ENCODE measurements at places on chromosomes 7 and 10.

GRCh38 chr7:99731638-99732374, 3.2 kb downstream of the CYP3A7 start:
- no peak for DNase-seq

DNA sequence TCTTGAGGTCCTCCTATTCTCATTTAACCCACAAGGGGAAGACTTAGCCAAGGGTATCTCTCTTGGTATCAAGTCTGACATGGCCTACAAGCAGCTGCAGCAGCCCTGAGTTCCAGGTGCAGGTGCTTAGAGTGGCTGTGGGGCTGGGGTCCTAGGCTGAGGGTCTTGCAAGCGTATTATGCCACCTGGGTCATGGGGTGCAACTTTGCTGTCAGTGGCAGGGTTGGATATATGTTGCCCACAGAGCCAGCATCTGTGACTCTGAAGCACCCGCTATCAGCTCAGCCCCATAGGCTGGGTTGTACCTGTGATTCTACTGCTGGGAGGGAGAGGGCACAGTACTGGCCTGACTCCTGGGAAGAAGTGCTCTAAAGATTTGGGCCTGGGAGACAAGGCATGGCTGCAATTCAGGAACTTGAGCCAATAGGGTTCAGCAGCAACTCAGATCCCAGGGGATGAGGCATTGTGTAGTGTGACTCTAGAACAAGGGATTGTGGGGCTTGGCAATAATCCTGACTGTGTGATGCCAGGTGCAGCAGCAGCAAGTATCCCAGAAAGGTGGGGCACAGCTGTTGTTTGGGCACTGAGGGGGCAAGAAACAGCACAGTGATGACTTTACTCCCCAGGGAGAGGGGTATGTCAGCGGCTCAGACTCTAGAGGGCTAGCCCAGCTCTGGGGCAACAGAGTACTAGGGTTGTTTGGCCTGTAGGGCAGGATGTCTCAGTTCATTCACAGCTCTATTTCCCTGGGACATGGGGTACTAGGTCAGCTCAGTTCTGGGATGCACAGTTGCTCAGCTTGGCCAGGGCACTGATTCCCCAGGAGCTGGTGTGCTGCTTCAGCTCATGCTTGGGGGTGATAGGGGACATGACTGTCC, 41.4 kb downstream of the NEURL1 start:
- DNase-seq = no peak

DNA sequence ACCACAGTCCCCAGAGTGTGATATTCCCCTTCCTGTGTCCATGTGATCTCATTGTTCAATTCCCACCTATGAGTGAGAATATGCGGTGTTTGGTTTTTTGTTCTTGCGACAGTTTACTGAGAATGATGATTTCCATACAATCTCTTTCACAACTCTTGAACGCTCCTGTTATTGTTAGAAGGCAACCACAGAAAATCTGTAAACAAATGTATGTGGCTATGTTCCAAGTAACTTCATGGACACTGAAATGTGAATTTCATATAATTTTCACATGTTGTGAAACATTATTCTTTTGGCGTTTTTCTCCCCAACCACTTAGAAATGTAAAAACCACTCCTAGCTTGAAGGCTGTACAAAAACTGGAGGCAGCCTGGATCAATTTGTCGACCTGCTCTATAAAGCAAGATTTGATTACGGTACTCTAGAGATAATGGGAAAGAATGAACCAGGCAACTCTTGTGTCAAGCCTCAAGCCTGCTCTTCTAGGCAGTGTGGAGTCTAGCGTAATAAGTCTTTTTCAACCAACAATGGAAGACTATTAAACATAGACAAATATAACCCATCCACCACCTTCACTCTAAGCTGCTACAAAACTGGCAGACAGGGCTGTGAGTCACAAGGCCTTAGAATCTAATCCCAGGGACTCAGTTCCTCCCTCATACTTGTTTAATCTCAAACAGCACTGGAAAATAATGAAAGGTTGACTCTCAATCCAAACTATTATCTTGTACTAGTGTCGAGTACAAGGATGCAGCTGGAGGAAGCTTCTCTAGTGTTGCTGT, 22.7 kb downstream of the ARL3 start:
- DNase-seq = no peak

- no peak for DNase-seq
These were observed 225.4 kb downstream of the DKK1 start for GRCh38 chr10:52539463-52539862.

- DNase-seq = no peak
These were observed 381.8 kb upstream of the SORCS1 start for GRCh38 chr10:107546284-107546683.

DNA sequence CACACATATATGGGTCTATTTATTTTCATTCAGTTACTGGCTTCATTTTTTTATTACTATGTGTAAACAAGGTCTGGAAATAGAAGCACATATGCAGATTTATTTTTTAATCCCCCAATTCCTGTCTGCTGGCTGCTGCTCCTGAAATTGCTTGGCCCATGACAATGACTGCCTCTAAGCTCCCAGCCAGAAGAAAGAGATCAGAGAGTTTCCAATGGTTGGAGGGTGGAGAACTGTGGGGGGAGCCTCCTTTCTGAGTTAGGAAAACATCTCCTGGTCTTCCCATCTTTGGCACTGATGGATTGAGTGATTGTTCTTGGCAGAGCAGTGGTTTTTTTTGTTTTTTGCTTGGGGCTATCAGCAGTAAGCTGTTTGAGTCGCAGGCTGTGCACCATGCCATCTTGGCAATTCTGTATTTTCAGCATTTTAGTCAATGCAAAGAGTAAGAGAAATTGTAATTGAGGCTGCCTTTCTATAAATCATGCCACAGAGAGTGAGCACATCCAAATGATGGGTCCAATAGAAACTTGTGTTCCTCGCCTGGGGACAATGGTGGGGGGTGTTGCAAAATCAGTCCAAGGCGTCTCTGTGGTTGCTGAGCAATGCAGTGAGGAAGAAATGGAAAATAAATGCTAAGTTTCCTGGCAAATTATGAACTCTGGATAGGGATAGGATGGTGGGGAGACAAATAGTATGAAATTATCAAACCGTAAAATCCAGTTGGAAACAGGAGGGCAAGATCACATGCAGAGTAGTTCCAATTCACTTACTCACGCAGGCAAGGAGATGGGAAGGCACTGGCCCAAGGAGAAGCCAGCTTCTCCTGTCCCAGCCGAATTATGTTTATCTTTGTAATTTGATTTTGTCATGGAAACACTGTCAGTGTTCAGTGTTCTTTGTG, 382.4 kb downstream of the SORCS3 start:
- DNase-seq = no peak

DNA sequence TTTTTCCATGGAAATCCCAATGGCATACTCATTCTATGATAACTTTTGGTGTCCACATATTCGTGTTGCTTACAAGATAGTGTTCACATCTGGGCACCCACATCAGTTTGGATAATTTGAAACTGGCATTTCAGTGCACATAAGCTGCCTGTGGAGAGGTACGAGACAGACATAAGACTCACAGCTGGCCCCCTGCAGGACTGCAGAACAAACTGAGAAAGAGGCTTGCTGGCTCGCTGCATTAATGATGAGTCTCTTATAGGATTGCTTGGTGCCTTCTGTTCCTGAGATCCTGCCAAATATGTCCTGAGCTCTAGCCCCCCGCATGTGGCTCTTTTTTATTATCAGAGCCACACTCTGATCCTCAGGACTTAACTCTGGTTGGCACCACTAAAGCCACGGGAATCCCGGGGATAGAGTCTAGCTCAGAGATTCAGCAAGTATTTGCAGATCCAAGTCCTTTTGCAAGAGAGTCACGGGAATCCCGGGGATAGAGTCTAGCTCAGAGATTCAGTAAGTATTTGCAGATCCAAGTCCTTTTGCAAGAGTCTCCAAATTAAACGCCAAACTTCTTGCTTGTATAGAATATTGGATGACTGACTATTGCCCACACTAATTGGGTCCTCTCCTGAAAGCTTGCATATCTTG, 34.0 kb upstream of the JCAD start:
- DNase-seq = no peak

DNA sequence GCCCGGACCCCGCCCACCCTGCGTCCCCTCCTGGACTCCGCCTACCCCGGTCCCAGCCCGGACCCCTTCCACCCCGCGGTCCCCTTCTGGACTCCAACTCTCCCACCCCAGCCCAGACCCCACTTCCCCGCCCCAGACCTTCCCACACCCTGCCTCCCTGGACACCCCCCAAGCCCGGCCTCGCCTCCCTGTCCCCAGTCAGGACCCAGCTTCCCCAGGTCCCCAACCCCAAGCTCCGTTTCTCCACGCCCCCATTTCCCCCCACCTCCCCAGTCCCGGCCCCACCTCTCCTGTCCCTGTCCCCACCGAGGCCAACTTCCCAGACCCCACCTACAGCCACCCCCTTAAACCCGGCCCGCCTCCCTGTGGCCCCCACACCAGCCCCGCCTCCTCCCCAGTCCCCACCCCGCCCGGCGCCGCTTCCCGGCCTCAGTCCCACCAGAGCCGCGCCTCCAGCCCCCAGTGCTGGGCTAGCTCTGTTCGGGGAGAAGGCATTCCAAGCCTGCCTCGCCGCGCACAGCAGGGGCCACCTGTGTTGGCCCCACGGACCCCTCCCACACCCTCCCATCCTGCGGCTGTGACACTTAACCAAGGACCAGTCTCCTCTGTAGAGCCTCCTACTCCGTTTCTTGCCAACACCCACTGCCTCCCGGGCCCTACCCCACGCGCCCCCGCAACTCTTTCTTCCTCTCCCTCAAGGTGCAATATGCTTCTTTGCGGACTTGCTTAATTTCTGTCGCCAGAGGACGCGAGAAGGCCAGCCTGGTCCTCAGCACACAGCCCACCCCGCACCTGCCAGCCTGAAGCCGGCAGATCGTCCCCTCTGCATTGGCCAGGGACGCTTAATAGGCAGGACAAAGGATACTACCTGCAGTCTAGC, 736 bp upstream of the ITIH5 start:
- no peak for DNase-seq

DNA sequence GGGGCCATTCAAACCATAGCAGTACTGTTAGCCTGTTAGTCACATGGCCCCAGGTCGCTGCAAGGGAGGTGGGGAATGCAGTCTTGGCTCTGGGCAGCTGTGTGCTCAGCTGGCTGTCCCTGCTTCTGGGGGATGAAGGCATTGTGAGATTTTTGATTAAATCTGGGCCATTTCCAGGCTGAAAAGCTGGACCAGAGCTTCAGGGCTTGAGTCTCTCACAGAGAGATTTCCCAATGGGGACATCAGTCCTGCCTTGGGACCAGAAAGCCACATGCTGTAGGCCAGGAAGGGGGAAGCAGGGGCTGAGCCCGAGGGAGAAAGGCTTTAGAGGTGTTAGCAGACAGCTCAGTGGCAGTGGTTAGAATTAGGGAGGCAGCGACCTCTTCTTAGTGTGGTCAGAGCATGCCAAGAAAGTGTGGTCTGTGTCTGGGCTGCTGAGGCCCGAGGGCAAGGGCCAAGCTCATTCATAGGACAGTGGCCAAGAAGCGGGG, 33.6 kb downstream of the PALD1 start:
- no peak for DNase-seq

DNA sequence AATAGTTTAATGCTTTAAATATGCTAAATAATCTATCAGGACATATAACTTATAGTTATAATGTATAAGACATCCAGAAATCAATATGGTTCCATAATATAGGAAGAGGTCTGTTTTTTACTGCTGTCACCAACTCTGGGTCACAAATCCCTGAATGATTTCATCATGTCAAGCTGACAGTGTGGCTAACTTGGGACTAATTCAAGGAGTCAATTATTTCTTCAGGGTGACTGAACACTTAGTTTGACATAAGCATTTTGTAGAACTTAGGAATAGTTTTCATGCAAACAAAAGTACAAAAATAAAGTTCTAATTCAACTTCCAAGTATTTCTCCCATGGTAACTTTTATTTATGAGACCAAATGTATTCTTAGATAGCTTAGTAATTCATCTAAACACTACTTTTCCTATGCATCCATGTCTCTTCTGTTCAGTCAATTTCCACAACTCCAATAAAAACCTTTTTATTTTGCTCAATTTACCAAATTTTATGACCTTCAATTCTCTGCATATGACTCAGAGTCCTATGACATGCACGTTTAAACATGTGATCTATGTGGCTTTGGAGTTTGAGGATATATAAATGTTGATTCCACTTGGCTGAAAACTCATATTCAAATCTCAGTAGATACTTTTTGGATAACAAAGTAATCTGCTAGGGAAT, 40.3 kb upstream of the GNAT3 start:
- no peak for DNase-seq
